ENCODE measurements at places on chromosomes 7 and 10.

DNA sequence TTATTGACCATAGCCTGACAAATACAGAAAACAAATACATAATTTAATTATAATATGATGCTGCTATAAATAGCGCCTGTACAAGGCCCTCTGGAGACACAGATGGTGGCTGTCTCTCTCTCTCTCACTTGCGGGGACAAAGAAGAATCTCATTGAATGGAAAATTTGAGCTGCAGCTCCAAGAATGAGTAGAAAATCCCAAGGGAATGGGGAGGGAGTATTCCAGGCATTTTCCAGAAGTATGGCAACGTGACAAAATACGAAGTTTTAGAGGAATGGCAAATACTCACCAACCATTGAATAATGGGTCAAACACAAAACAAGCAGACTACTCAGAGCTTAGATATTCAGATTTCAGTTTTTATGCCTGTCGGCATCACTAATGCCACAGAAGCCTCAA lies 179.9 kb downstream of the NRP1 start:
- DNase-seq: no peak

- DNase-seq: no peak
These were observed 1084.1 kb upstream of the PHF14 start for GRCh38 chr7:9889554-9889953.

DNA sequence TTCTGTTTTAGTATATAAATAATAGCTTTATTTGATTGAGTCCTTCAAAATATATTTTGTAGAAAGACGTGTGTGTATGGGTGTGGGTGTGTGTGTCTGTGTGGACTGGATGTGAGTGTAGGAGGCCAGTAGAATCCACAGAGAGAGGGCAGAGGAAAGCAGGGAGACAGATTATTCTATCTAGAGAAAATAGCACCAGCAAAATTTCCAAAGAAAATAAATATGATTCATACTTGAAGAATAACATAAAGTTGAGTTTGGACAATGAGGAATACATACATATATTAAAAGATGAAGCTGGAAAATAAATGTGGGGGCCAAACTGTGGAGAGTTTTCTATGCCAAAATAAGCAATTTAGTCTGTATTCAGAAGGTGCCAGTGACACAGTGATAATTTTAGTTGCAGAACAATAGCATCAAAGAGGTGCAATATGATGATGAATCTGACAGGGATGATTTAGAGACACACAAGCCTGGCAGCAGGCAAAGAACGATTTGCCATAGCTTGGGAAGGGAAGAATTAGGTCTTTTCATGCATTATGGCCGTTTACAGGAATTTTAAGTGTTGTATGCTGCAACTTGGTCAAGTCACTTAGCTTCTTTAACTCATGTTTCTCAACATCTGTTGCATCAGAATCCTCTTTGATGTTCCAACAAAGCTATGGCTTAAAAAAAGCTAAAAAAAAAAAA lies 121.3 kb downstream of the SEMA3A start:
- DNase-seq: no peak

DNA sequence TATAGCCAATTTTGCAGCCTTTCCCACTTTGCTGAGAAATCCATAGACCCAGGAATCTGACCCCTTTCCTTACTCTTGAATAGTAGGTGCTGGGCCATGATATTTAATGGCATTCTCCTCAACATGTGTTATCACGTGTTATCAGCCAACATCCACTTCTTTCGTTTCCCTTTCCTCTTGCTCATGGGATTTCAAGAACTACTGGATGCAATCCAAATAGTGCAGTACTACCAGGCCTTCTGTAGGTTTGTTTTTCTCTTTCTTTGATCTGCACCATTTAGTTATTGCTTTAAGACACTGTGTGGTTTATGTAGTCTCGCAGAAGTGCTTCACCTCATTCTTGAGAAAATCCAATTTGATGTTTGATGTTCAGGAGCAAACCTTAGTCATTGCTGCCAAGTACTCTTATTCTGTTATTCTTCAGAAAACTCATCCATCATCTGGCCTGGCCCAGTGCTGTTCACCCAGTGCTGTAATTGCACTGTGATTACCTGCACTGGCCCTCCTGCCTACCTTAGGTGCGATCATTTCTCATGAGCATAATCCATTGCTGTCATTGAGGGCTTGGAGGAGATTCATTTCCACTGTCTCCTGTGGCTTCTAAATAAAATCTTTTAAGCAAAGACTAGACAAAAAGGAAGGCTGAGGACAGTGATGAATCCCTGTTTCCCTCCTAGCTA lies 315.3 kb downstream of the BMPER start:
- no peak for DNase-seq

DNA sequence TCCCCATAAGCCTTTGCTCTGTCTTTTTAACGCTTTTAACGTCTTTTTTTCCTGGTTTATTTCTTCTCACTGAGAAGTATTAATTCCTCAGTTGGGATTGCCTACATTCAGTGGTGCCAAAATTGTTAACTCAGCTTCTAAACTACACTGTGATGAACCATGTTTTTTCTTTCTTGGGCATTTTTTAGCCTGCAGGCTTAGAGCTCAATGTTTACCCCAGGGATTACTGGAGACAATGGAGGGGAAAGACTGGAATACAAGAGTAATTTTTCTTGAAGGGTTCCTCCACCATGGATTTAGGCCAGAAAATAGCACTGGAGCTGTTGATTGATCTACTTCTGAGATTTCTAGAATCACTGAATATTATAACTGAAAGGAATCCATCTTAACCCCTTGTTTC lies 19.8 kb downstream of the STAMBPL1 start:
- no peak for DNase-seq

- DNase-seq: no peak
These were observed 6.3 kb downstream of the COL28A1 start for GRCh38 chr7:7529328-7529727.
